Posterior vena cava (tissue), 2 donors: ENCODE measurements at places on chromosomes 3 and 15.

- peak; percentile 35 for DNase-seq
These were observed 7.0 kb downstream of the RHCG start for GRCh38 chr15:89489376-89489775.

DNA sequence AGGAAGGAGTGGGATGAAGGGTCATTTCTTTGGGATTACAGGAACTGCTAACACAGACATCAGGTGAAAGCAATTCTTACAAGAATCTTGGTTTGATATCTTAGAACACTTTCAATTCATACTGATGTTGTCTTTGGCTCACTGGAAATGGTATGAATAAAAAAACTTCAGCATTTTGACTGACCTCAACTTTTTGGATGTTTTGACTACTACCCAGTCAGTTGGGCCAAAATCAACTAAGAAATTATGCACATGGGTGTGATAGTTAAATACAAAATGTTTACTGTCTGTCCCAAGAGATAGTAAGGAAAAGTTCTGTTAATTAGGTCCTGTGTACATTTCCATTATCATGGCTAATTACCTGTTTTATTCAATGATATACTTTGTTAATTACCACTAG lies 165.5 kb upstream of the LRIG1 start:
- no peak for DNase-seq

- no peak for DNase-seq
These were observed 353.9 kb upstream of the THBS1 start for GRCh38 chr15:39227001-39227400.

GRCh38 chr15:70093070-70093469 lies 4.6 kb downstream of the TLE3 start:
- peak; percentile 12 for DNase-seq

DNA sequence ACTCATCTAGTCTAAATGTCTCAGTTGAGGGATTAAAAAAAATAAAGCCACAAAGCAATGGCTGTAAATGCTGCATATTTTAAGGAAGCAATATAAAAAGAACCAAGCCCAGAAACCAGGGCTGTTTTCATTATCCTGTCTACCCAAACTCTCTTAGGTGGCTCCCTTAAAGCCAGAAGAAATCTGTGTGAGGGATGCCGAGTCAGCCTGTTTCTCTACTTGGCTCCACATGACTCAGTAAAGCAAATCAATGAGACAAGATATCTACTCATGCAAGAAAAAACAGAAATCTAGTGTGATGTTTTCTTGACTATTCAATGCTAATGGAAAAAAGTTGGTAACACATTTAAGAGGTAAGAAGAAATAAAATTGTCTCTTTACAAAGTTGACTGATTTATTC lies 296.2 kb downstream of the ZBTB20 start:
- no peak for DNase-seq

DNA sequence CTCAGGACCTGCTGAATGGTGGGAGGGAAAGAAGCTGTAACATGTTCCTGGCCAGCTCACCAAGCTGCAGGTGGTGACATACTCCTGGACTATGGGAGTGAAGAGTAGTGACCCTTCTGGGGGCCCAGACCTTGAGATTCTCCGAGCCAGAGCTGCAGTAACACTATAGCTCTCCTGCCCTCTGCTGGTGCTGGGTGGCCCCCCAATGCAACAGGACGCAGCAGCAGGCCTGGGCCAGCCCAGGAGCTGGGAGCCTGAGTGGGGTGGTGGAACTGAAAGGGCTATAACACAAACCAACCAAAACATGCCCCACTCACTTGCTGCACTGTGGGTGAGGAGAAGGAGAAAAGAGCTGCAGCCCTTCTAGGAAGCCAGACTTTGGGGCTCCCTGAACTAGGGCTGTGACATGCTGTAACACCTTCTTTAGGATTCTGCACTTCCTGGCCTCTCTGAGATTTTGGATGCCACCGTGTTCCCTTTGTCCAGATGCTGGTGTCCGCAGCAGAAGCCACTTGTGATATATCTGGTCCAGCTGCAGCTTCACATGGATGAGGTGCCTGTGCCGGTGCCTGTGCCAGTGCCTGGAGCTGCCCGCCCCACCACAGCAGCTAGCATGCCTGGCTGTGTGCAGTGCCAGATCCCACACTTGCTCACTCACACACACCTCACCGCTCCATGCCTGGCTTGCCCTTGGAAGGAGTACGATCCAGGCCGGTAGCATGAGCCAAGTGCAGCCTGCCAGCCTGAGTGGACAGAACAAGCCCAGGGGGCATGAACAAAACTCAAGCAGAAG lies 636.8 kb upstream of the KCNMB2 start:
- DNase-seq, result no peak

- DNase-seq, result no peak
These were observed 139.8 kb downstream of the TPRG1 start for GRCh38 chr3:189311521-189311920.

DNA sequence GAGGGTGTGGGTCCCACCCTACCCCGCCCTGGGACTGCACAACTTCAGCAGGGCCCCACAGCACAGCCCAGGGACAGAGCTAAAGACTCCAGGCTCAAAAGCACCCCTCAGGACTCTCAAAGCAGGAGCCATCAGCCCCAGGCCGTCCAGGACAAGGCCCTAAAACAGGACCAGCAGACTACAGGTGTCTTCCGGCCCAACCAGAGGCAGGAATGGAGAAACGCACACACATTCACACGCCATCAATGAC lies 26.1 kb downstream of the ATRIP start:
- DNase-seq, result no peak

- DNase-seq, result peak; percentile 81
These were observed 1.8 kb downstream of the TLNRD1 start for GRCh38 chr15:81002331-81003096.

DNA sequence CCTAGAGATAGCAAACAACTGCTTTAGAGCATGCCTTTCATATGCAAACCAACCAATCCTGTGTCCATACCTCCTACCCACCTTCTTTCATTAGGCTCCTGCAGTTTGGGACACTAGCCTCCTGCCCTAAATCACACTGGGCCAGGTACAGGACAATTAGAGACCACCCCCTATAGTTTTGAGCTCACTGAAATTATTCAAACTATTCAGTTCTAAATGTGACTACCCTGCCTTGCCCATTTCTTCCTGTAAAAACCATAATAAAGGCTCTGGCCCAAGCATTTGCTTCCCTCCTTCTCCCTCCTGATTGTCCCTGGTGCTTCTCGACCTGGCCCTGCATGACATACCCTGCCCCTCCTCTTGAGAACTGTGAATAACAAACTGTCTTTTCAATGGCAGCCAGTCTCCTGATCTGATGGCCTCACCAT lies 31.4 kb upstream of the LRIG1 start:
- DNase-seq, result no peak

DNA sequence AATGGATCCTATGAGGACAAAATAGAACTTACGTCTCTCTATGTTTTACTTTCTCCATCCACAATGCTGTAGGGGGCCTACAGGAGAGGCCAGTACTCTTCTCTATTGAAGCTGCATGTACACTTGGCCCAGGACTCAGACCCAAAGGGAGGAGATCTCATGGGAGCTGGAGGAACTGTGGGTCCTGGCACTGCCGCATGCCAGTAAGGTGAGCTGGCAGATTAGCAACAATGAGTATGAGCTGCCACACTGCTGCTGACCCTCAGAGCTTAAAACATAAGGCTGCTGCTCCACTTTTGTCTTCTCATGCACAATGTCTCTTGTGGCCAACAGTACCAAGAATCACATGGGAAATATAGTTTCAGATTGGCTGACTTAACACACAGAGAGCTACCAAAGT lies 57.8 kb upstream of the TBC1D5 start:
- DNase-seq, result no peak

DNA sequence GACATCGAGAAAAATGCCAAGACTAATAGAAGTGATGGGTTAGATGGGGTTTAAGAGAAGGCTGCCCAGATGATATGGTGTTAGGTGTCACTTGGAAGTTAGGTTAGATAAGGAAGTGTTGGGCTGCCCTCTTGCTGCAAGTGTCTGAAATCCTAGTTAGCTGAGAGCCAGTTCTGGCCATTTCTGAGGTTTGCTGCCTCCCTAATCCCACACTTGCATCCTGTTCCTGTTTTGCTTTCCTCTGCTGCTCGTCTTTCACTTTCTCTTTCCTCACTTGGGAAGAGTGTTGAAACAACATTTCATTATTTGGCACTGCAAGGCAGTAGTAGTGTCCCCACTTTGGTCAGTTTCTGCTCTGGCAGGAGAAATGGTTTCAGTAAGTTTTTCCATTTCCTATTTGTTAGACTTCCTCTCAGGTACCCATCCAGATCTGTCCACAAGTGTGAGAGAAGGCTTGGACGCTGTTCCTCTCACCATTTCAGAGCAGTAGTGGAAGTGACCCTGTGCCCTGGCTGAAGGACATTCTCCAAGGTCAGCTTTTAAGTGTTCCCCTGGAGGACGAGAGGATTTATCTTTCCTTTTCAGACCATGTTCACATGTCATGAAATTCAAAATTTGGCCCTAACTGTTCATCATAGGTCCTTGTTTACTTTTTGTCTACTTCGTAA lies 93.3 kb downstream of the ADAMTSL3 start:
- DNase-seq, result no peak

DNA sequence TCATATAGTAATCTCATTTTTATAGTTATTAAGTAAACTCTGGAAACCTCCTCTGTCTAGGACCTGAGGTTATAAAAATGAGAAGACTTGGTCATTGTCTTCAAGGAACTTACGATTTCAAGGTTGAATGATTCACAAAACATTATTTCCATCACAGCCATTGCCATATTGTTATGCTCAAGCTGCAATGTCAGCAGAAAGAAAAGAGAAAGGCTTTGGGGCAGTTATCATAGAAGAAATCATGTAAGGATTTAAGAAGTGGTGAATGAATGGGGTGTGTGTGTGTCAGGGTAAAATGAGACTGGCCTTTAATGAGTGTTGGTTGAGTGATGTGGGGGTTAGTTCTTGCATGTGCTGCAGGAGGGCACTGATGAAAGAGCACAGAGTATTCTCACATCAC lies 346.8 kb downstream of the SQOR start:
- no peak for DNase-seq

DNA sequence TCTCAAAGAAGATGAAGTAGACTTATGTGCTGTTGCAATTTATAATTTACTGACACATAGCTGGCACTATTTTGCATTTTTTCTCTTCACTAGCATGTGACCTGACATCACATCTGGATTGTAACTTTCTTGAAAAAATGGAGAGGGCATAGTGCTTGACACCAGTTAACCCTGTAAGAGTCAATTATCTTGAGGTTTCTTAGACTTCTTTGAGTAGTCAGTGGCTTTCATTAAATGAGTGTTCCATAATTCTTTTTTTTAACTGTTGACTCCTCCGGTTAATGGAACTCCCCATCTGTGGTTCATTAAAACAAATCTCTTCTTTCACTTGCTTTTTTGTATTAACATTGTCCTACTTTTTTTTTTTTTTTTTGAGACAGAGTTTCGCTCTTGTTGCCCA lies 16.9 kb upstream of the PRKCI start:
- DNase-seq, result no peak

DNA sequence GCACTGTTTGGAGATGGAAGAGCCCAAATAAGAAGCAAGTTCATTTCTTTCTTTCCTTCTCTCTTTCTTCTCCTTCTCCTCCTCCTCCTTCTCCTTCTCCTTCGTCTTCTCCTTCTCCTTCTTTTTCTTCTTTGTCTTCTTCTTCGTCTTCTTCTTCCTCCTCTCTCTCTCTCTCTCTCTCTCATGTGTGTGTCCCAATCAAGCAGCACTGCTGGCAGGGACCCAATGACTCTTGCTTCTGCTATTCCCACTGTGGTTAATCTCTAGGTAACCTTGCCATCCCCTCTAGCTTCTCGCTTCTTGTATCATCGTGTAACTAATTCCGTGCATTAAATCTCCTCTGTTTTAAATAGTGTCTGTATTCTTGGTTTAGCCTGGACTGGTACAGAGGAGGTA lies 26.1 kb upstream of the ZNF280D start:
- DNase-seq, result no peak

DNA sequence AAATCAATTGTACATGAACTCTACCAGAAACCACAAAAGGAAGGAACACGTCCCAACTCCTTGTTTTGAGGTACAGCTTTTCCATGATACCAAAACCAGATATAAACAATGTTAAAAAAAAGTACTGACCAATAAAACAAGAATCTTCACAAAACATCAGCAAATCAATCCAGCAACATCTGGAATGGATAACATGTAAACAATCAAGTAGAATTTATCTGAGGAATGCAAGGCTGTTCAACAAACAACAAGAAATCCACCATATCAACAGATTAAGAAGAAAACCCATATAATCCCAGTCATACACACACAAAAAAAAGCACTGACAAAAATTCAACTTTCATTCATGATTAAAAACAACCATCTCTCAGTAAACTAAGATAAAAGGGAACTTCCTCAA lies 26.7 kb downstream of the TJP1 start:
- DNase-seq, result no peak

GRCh38 chr3:48500656-48501055 lies 3.3 kb downstream of the SHISA5 start:
- no peak for DNase-seq

- peak; percentile 83 for DNase-seq
These were observed at the start of gene IGSF10 for GRCh38 chr3:151460774-151461450. IGSF10 (minus strand) TSS chr3:151461061; CDS start chr3:151458709, 2,352 bp downstream.

DNA sequence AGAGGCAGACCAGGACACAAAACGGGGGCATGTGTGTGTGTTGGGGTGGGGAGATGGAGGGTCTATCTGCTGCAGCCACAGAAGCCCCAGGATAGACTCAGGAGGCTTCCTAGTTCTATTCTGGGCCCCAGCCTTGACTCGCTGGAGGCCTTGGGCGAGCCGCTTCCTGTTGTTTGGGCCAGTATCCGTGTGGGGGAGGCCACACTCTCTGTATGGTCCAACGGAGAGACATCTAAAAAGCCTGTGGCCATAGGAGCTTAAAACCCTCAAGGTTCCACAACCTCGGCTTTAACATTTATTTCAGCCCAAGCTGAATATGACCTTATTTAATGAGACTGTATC lies 32.8 kb downstream of the POC1A start:
- DNase-seq, result no peak

- peak; percentile 53 for DNase-seq
These were observed 1.4 kb upstream of the GRM2 start for GRCh38 chr3:51705276-51706020.

- no peak for DNase-seq
These were observed 69.7 kb upstream of the SPRED1 start for GRCh38 chr15:38182900-38183299.

- DNase-seq, result no peak
These were observed 101.6 kb downstream of the SLC25A26 start for GRCh38 chr3:66322436-66322835.

GRCh38 chr3:98593046-98593936 lies at the start of gene CPOX:
CPOX (minus strand) TSS chr3:98593611; CDS start chr3:98593504, 107 bp downstream.
- DNase-seq, result peak; percentile 97
